ENCODE measurements at places on chromosomes 1 and 21.
A peak's percentile ranks its signal among the peaks of the same experiment; 100 is the strongest.

DNA sequence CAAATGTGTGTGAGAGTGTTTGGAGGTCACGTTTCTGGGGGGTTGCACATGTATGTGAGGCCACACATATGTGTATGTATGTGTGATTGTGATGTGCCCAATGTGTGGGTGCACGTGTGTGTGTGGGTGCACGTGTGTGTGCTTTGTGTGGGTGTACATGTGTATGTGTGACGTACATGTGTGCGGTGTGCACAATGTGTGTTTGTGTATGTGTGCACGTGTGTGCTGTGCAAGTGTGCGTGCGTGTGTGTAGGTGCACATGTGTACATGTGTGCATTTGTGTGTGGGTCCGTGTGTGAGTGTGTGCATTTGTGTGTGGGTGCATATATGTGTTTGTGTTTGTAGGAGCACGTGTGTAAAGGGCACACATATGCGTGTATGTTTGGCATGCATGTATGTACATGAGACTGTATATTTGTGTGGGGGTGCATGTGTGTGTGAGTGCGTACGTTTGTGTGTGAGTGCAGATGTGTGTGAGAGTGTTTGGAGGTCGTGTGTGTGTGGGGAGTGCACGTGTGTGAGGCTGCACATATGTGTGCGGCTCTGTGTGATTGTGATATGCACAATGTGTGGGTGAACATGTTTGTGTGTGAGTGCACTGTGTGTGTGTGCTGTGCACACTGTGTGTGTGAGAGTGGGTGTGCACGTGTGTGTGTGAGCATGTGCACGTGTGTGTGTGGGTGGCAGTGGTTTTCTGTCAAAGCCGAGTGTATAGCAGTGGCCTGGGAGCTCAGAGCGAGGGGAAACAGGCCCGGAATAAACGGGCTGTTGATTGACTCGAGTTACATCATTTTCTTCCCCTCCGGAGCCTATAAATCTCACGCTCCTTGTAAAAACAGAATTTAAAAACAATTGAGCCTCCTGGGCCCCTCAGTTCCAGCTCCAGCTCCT lies 132.7 kb upstream of the ARHGEF16 start:
- no peak for DNase-seq

- DNase-seq: no peak
Observed at GRCh38 chr1:59833991-59834390, 19.2 kb downstream of the HOOK1 start.

DNA sequence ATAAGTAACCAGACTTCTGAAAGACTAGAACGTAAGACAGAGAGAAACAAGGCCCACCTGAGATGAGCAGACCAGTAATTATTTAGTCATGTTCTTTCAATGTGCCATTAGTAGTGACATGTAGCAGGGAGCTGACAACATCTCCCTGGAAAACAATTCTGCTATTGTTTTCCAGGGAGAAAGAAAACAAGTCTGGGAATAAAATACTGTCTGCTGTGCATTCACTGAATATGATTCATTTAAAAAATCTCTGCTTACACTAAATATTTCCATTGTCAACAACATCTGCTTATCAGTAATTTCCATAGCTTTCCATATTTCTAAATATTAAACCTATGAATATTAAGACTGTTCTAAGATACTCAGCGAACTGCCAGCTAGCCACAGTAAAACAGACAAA lies 80.0 kb downstream of the VCAM1 start:
- no peak for DNase-seq

- DNase-seq: no peak
Observed at GRCh38 chr1:7389201-7389905, 381.7 kb upstream of the VAMP3 start.

GRCh38 chr1:65230731-65231481 lies 78.4 kb upstream of the DNAJC6 start:
- DNase-seq: peak; percentile 10

DNA sequence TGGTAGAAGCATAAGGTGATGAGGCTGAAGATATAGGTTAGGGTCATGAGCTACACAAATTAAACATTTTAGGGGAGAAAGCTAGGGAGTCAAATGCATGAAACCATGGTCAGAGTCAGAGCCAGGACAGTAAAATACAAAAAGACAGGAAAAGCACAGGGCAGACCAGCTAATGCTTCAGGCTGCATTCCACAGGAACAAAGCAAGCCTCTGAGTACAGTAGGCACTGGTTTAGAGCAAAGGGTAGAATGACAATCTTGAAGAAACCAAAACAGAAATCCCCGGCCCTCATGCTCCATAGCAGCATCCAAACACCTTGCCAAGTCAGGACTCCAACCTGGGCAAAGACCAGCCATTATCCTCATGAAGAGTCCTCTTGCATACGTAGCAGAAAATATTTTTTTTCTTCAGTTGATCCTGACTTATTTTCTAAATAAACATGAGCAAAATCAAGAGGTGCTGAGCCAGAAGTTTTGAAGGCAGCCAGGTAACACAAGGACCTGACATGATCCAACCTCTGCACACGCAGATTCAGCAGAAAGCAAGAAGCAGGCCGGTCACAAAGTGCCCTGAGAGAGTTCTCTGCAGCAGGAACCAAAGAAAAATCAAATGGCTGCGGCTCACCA lies 273.1 kb downstream of the TTLL7 start:
- DNase-seq: no peak

- DNase-seq: no peak
Observed at GRCh38 chr1:37051346-37051745, 17.0 kb upstream of the GRIK3 start.

DNA sequence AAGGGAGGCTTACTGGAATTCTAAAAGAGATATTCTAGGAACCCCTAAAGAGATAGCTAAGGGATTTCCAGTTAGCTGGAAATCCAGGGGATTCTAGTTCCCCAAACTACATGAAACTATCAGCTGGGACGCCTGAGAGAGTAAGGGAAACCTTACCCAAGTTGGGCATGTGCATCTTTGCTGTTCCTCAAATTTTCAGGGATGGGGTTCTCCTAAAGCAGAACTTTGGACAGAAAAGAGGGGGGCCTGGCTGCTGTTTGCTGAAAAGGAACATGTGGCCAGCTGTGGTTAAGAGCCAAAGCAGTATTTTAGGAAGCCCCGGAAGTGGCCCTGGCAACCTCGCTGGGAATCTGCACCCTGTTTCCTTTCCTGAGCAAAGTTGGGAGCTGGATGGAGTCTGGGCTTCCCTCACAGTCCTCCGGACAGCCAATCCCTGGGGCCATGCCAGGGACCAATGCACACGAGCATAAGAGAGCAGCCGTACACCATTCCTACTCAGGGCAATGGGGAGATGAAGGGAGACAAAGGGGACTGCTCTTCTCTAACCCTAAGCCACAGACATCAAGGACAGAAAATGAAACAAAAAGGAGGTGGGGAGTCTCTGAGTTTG lies 154.3 kb downstream of the PLXNA2 start:
- DNase-seq: no peak

DNA sequence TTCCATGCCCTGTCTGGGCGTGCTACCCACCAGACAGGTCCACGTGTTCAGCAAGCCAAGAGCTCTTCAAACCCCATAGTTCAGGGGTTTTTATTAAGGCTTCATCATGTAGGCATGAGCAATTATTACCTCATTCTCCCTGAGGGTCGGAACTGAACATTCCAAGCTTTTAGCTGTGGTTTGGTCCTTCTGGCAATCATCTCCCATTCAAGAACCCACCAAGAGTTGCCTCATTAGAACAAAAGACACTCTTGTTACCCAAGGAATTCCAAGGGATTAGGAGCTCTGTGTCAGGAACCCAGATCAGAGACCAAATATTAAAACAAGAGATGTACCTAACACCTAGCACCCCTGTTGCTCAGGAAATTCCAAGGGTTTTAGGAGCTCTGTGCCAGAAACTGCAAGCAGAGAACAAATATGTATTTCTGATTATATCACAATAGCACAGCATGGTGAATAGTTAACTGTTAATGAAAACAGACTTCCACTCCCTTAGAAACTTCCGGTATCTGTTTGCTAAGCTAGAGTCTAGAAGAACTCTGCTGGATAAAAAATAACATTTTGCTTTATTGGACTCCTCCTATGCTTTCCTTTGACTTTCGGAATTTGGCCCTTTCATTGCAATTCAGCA lies 201.2 kb upstream of the L1TD1 start:
- DNase-seq: no peak

DNA sequence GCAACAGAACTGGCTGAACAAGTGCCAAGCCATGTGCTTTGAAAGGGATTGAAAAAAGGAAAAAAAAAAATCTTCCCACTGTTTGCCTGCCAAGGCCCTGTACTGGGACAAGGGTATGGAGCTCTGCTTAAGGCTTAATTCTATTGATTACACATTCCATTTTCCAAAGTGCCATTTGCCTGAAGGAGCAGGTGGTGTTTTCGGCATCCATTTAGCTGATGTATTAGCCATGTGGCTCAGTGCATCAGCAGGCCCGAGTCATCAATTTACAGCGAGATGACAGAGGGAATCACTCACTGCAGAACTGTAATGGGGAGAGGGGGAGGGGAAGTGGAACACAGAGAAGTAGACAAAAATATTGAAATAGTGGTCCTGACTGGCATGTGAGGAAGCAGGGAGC lies 144.2 kb upstream of the BEND5 start:
- DNase-seq: peak; percentile 43

- no peak for DNase-seq
Observed at GRCh38 chr1:180907313-180908055, 5.2 kb upstream of the KIAA1614 start.

DNA sequence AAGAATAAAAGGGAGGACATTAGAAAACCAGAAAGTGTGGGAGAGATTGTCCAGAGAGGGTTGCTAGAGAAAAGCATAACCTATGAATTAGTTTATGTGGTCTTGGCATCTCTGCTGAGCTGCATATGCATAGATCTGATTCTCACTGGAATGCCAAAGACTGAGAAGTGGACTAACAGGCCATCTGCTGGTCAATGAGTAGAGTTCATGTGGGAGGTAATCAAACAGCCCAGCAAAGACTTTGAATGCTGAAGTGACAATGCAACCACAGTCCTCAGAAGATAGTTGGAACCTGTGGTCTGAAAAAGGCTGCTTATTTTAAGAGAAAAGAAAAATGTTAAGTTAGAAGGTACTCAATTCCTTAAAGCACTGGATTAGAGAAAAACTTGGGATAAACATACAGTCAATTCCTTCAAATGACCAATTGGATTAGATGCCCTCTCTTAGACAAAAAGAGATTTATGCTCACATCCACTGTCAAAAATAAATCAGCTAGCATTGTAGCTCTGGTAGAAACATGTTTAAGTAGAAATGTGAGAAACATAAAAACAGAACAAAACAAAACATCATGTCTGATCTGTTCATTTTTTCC lies 382.8 kb downstream of the AMY1C start:
- DNase-seq: peak; percentile 74

DNA sequence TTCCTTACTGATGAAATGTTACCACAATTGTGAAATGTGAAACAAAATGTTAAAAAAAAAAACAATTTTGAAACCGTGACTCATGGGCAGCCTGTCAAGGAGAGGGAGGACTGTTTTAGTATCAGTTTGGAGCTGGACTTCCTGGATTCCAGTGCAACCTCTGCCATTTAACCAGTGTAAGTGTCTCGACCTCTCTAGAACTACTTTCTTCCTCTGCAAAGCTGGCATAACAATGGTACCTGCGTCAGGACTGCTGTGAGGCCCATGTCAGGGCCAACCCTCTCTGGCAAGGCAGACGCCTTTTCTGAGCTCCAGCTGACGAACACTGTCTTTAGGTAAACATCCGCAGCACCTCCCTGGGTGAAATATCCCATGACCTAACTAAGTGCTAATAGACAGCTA lies 20.9 kb downstream of the URB1 start:
- no peak for DNase-seq

- no peak for DNase-seq
Observed at GRCh38 chr1:175158170-175158591, 34.4 kb downstream of the KIAA0040 start.

DNA sequence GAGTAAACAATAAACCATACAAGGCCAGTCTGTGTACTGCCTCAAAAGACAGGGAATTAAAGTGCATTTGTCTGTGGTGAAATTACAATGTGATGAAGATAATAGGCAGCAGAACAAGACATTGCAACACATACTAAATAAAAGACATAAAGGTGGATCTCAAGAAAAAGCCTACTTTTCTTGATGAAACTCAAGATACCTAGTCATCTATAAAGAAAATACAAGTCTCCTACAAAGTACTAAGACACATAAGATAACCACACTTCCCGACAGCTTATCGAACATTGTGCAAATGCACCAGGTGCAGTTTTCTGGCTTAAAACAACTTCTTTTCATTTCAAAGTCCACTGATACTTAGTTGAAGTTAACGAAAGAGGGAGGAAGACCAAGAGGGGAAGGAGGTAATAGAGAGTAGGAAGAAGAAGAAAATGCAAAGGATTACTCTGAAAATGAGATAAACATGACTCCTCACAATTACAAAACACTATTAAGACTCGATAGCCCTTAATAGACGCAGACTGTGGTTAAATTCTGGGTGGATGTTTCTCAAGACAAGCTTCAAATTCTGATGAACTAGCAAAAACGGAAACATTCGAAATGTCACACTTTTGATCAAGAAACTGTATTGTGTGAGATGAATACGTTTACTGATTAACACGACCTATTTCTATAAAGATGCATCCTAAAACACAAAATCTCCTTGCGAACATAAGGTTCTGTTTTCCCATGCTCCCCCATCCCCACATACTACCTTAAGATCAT lies 2.0 kb downstream of the HNRNPR start:
- peak; percentile 10 for DNase-seq

DNA sequence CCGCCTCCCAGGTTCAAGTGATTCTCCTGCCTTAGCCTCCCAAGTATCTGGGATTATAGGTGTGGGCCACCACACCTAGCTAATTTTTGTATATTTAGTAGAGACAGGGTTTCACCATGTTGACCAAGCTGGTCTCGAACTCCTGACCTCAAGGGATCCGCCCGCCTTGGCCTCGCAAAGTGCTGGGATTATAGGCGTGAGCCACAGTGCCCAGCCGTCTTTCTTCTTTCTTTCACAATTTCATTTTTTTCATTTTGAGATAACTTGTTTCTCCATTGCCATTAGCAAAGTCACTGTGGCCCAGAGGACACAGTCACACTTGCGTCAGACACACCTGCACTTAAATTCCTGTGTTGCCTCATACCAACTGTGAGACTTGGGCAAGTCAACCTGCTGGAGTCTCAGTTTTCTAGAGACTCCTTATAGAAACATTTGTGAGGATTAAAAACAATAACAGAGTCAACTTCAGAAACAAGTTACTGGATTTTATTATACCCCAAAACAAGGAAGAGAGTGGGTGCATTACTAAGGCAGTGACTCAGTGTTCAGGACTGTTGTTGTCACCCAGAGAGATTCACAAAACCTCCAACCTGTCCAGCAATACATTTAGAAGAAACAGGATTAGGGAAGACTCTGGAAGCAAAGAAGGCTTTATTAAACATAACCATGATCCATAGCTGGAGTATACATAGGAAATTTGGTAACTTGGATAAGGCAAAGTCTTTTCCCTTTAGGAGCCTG lies 2.6 kb downstream of the TEDDM1 start:
- DNase-seq: no peak

DNA sequence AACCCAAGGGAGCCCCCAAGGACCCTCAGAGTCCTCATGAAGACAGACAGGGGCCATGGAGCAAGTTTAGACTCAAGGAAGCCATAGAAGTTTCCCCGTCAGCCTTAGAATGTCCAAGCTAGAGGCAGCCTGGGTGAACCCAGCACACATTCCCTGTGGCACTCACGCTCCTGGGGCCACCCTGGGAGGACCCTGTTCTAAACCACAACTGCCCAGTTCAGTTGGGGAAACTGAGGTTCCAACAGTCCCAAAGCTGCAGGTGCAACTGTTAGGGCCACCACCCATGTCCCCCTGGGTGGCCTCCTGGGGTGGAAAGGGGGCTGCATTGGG lies 9.3 kb downstream of the WNT3A start:
- no peak for DNase-seq

GRCh38 chr1:51344602-51345299 lies 14.4 kb upstream of the TTC39A start:
- DNase-seq: peak; percentile 53

GRCh38 chr1:183590244-183591191 lies at the start of gene NCF2:
TSS of gene NCF2 (minus strand) at chr1:183590459. CDS start at chr1:183590329, 130 bp downstream.
- no peak for DNase-seq
